ENCODE measurements at places on chromosomes 7 and 10. TPM values are rescaled to one million over a fixed set of nuclear protein-coding genes. Genes with fewer than 3 reads are reported as not detected.

- DNase-seq, result no peak
Observed at GRCh38 chr10:23693501-23693901, 254.6 kb downstream of the OTUD1 start.

DNA sequence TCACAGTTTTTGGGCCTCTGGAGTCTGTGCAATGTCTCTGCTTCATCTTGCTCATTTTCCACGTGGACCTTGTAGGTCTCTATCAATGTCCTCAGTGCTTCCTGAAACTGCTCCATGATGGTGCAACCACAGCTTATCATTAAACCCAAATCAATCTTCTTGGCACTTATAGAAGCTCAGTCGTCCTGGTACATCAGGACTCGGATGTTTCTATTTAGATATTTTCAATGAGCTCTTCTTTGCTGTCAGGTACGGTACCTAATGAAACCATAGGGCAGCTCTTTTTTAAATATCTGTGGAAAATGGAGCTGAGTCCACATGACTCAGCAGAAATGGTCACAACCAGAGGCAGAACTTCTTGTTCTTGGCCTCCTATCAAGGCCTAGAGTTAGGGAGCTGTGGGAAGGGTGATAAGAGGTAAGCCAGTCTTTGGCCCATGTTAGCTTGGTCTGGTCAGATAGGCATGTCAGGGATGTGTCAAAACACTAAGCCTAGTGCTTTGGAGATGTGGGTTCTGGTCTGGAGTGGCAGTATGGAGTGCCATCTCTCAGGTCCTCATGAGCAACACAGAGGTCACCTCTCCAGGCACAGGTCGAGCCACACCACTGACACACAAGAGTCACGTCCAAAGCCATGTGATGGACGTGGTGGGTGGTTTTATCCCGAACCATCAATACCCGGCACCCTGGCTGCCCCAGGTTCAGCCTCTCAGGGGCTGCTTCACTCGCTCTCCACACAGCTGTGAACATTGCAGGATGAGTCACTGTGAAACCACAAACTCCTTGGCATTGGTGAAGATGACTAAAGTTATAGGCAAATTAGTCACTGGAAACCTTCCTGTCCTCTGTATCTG is 87.0 kb downstream of the TBXAS1 start:
- DNase-seq, result peak; percentile 98

DNA sequence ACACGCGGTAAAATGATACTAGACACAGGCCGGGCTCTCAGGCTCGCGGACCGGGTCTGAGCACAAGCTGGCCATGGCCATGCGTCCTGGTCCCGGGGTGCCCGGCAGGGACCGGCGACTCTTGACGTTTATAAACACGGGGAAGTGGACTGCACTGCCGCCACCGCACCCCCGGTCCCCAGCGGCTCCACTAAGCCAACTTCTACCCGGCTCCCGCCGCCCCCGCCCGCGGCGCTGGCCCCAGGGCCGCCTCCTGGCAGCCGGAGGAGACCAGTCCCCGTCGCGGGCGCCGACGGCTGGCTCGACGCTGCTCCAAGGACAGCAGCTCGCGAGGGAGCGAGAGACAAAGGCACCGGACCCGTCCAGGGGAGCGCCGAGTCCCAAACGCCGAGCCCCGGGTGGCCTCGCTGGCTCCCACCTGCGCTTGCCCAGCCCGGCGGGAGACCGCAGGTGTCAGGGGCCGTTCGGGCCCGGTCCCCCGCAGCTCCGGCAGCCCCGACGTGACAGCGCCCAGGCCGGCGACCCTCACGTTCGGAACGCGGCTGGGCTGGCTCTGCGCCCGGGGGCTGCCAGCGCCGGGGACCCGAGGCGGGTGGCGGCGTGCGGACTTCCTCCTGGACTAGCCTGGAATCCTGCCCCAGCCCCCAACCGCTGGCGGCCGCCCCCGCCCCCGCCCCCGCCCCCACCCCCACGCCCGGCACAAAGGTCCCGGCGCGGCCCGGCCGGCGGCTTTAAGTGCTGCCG is 517 bp downstream of the ITGB1 start:
- DNase-seq, result no peak

GRCh38 chr10:27525819-27526218 is 21.7 kb downstream of the RAB18 start:
- peak; percentile 19 for DNase-seq

- peak; percentile 22 for DNase-seq
Observed at GRCh38 chr7:69813637-69814240, 215.5 kb downstream of the AUTS2 start.

Gene PDZD7
- total RNA-seq, result 0.21 TPM

DNA sequence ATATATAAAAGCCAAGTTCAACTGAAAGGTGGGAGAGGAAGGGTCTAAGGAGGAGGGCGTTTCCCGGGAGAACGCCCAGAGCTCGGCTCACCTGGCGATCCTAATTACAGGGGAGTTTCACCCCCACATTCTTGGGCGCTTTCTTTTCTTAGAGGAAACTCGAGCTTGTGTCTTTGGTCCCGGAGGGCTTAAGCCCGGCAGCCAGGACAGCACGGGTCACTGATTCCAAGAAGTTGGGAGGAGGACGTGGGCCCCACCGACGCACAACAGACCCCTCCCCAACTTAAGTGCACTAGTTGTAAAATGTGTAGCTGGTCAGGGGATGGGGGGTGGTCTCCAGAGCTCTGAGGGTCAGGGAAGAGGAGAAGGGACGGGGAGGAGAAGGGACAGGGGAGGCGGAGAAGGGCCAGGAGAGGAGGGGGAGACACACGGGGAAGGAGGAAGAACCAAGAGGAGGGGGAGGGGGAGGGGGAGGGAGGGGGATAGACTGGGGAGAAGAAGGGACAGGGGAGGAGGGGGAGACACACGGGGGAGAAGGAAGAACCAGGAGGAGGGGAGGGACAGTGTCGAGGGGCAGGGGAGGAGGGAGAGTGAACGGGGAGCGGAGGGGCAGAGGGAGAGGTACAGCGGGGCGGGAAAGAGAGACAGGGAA is 874 bp downstream of the BAIAP2L1 start:
- peak; percentile 52 for DNase-seq
